Activated CD8-positive, alpha-beta memory T cell treated with anti-CD3 and anti-CD28 coated beads for 4 hours (primary cell): ENCODE measurements at places on chromosomes 3 and 15.

- DNase-seq = no peak
Measured at GRCh38 chr3:133773732-133774131, 27.5 kb downstream of the TF start.

DNA sequence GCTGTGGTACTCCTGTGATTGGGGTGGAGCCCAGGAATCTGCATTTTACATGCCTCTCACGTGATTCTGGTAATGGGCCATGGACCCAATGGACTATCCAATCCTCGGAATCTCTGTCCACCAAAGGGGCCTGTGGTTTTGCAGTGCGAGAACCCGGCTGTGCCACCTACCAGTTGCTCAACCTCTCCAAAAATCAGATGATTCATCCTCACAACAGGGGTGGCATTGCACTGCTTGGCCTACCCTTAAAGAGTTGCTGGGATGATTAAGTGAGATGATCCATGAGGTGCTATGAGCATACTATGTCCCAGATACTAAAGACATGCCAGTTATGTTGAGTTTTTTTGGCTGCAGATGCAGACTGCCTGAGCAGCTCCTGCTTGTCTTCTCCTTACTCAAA lies 5.1 kb downstream of the ANP32A start:
- DNase-seq = no peak

DNA sequence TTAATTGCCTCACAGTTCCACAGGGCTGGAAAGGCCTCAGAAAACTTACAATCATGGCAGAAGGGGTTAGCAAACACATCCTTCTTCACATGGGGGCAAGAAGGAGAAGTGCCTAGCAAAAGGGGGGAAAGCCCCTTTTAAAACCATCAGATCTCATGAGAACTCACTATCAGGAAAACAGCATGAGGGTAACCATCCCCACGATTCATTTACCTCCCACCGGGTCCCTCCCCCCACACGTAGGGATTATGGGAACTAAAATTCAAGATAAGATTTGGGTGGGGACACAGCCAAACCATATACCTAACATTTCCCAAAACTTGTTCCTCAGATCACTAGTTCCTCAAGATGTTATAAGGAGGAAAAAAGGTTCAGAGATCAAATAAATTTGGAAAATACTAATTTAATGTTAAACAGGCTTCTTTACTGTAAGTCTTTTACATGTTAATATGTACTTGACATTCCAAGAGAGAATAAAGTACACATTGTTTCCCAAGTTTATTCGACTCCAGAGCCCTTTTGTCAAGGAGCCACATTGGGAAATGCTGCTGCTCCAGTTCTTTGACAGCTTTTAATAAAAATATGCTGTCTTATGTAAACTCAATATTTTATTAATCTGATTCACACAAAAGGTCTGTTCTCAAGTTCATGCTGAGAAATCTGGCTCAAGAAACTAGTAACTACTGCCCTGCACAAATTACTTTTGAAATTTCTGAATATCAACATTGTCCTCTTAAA lies 17.8 kb downstream of the HERC1 start:
- DNase-seq = no peak

DNA sequence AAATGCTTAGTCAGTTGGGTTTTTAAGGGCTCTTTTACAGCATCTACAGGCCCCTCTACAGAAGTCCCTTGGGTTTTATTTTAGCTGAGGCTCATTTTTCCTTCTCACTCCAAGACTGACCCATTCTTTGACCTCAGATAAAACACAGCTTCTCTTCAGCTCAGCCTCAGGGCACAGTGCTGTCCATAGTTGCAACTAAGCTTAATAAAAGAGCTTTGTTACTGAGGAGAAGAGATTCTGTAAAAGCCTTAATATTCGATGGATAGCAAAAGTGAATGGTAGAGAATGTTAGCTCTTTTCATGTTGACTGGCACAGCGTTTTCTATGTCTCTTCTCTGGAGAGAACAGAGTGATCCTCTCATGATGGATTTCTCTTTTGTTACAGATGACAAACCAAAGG lies 277.9 kb downstream of the BBX start:
- DNase-seq = no peak

- DNase-seq = no peak
Measured at GRCh38 chr3:112321867-112322652, 10.9 kb upstream of the CD200 start.

DNA sequence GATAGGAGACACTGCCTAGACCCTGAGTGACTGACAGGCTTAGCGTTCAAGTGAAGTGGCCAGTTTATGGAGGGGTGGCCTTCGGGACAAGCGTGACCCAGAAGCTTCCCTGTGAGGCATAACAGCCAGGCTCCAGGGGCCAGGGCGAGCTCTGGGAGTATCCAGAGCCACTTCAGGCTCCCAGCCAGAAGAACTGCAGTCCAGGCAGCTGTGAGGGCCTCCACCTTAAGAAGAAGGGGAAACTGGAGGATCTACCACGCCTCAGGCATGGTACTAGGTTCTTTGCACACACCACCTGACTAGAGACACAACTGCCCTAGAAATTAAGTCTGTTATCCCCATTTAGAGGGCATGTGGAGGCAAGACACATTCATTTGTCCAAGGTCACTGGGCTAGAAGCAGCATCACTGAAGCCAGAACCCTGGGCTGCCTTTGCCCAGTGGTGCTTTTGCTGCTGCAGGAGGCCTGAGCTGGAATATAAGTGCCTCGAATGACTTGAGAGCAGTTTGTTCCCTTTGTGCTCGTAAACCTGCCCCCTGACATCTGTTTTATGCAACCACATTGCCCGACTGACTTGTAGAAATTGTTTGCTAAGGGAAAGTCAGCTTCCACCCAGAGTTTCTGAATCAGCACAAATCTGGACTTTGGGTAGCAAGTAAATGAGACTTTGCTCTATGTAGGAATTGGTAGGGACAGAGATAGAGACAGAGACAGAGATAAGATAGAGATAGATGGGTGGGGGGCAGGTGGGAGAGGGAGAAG lies 23.3 kb downstream of the RASGRF1 start:
- DNase-seq = no peak

- DNase-seq = no peak
Measured at GRCh38 chr3:160612386-160613075, 47.2 kb upstream of the KPNA4 start.

DNA sequence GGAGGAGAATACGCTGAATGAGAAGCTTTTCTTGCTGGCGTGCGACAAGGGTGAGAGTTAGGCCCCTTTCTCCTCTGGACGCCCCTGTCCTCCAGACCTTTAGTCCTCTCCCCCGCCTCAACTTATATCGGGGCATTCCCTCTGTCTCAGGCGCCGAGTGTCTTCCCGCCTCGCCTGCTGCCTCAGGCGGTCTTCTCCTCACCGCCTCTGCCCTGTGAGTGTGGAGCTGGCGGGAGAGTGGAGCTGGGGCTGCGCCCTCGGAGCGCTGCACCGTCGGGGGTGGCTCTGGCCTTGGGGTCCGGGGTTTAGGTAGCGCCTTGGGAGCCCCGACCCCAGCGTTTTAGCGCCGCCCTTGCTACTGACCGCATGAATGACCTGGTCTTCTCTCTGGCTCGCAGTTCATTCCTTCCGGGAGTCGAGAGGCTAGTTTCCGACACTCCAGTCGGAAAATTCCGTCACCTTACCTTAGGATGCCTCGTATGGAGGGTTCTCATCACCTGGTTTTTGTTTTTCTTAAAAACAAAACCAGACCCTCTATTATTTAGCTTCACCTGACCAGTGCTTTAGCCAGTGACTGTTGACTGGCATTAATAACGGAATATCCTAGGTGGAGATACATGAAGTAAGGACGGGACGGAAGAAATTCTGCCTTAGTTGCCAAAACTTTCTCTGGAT lies 985 bp downstream of the TRPC1 start:
- DNase-seq = no peak

DNA sequence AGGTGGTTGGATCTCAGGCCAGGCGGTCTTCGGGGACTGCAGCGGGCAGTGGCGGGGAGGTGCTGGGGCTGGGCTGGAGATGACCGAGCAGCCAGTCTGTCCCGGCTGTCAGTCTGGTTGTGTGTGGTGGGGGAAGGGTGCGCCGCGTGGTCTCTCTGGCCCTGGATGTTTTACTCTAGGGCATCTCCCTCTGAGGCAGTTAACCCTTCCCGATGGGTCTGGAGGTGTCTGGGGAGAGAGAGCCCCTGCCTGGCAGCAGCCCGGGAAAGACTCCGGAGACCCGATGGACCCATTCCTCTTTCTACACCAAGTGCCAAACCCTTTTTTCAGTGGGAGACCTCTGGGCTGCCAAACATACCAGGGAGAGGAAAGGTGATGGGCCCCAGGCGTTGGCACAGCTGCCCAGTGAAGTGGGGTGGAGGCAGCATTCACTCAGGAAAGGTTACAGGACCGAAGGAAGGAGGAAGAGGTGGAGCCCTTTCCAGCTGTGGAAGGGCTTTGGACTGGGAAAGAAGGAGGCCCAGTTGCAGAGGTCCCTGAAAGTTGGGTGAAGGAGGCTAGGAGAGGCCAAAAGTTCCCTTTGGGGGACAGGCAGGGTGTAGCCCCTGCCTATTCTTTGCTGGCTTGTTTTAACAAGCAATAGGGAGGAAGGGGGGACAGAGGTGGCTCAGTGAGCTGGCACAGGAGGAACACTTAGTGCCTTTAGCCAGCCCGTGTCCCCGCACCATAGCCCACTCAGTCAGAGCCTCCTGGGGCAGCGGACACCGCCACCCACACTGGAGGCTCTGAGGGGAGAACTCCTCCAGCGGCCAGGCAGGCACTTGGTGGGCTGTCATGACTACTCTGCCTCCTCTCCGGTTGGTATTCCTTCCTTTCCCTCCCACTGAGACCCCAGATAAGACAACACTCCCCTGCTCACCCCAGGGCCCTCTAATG lies 2.7 kb upstream of the BAHD1 start:
- no peak for DNase-seq

DNA sequence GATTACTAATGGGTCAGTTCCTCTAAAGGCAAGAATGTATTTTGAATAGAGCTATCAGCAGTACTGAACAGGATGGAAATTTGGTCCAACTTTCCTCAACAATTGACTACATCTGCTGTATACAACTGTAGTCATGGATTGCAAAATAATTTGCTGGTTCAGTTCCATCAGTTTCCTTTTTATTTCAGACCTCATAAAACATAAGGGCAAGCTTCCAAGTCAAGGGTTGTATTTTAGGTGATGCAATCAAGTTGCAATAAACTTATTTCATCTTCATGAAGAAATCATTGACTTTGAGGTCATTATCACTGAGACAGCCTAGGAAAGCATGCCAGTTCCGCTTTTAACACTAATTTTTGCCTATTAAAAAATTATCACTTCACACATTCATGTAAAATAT lies 90.4 kb upstream of the TSEN2 start:
- DNase-seq = no peak

DNA sequence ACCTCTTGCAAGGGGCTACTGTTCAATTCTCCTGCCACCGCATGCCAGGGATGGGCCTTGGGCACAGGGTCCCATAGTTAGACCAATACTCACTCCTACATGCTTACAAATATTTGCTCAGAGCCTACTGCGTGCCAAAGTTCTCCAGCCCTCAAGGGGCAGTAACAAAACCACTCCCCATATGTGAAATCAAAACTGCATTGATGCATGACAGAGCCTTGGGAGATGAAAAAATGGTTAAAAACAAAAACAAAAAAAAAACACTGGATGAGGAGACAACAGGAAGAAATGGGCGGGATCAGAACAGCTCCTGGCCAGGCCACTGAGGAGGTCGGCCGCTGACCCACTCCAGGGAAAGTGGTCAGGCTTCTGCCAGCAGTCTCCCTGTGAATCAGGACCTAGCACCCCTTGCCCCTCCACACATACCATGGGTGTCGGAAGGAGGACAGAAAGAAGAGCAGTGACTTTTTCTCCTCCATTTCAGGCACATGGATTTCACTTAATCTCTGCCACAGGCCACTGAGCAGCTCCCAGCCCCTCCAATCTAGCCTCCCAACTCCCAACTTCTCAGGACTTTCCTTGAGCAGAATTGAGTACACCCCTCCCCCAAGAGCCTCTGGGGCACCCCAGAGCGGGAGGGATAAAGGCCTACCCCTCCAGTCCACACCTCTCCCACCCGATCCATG lies 2.8 kb downstream of the PLXNB1 start:
- no peak for DNase-seq

DNA sequence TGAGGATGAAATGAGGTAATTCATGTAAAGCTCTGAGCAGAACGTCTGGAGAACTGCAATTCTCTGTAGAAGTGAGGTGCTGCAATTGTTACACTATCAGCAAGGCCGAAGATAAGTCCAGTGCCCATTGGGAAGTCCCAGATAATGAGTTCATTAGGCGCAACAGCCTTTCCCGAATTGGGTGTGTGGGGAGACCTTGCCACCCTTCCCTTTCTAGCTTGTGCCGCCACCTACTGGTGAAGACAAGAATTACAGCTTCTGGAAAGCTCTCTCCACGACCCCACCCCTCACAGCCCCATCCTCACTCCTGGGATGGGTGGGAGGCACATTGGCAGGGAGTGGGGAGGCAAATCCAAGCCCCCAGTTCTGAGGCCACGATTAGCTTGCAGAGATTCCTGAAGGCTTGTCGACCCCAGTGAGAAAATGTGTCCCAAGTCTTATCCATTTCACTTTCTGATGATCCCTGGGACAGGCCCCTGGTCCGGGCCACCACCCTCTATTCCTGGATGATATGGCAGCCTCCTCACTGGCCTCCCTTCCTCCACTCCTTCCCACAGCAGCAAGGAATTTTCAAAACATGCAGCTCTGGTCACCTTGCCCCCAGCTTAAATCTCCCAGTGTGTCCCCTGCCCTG lies 36.4 kb downstream of the FAM3D start:
- peak; percentile 13 for DNase-seq

DNA sequence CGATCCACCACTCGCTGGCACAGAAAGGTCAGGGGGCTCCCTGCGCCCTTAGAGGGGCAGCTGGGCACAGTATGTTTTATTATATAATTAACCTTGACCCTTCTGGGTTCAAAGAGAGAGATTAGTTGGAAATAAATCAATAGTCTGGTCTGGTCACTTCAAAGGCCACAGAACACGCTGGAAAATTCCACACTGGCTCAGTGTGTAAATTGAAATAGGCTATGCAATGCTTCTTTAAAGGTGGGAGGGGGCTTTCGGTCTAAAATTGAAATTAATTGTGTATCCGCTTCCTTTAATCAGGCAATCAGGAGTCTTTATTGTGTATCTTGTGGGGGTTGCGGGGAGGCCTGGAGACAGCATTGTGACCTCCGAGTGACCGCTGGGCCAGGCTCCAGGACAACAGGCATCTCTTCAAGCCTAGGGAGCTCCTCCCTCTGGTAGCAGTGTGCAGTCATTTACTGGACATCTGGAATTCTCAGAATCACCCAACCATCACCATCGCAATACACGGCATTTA lies 8.0 kb downstream of the RNU5B-1 start:
- DNase-seq = no peak

DNA sequence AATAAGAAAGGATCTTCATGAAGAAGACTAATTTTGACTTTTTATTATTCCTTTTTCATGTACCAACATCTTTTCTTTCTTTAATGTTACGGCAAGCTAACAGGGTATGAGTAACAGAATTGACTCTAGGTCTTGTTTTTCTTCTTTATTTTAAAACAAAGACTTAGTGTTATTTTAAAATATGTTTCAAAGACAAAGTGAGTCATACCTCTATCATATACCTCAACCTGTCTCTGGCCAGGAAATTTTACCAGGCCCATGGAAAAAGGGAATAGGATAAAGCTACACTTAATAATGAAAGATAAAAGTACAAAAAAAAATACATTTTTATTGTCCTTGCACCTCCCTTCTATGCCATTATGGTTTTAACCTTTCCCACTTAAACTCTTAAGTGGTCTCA lies 57.4 kb downstream of the ZNF148 start:
- no peak for DNase-seq

- DNase-seq = no peak
Measured at GRCh38 chr15:92161039-92161670, 232.5 kb upstream of the ST8SIA2 start.
